ENCODE measurements at places on chromosomes 5 and 9.

DNA sequence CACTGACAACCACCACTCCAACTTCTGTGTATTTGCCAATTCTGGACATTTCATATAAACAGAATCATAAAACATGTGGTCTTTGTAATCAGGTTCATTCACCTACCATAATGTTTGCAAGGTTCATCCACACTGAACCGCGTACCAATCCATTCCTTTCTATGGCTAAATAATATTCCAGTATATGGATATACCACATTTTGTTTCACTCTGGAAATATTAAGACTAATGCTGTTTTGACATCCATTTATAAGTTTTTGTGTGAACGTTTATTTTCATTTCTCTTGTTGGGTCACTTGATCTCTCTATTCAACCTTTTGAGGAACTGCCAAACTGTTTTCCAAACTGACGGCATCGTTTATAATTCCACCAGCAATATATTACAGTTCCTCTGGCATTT is 26.3 kb upstream of the RNF38 start:
- DNase-seq: no peak

DNA sequence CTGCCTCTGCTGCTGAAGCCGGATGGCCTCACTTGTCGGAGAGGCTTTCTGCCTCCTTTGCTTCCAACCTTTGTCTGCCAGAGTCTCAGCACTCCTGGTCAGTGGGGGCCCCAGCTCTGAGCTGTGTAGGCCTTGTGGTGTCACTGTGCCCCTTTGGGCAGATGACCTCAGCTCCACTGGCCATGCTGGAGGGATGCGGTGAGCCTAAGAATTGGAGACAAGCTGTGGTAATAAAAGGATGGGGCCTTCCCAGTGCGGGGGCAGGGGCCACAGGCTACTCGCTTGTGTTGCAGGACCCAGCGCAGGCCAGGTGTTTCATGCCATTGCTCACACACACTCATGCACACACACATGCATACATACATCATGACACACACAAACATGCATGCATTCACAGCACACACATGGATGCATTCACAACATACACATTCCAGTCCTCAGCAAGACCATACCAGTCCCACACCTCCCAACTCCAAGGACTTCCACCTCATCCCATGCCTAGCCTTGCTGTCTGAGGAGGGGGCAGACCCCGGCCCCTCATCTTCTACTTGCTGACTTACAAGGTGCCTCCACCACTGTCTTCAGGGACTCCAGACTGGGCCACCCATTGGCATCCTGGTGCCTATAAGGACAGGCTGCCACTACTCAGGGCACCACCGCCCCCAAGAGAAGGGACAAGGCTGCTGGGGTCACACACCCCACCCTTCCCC is 237.7 kb downstream of the SYK start:
- no peak for DNase-seq

- no peak for DNase-seq
Measured at GRCh38 chr9:132348676-132349075, 6.1 kb downstream of the SETX start.

DNA sequence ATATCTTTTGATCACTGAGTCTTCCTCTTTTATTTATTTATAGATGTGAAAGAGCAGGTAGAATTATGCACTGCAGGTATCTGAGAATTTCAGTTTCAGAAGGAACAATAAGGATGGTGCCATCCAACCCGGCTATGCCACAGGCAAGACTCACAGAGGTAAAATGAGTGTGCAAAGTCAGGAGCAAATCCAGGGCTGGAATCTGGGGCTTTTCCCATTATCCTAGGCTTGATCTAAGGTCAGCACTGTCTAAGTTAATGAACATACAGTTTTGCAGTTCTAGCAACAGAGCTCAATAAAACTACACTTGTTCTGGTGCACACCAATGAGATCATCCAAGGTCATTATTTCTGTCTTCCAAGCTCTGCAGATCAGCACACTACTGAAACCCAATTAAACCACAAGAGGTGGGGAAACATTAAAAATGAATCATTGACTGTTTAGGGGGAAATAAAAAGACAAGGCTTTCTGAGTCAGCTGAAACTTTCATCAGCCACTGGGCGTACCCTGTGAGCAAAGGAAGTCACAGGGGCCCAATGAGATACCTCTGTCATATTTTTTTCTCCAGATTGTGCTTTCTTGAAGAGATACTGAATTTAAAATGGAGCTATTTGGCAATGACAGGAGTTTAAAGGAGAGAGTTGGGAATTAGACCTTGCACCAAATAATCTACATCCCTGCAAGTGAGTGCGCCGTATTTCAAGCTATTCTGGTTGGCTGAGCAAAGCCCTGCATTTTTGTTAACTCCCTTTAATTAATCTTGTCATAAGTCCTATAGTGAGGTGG is 662.2 kb upstream of the ZNF608 start:
- DNase-seq: no peak

DNA sequence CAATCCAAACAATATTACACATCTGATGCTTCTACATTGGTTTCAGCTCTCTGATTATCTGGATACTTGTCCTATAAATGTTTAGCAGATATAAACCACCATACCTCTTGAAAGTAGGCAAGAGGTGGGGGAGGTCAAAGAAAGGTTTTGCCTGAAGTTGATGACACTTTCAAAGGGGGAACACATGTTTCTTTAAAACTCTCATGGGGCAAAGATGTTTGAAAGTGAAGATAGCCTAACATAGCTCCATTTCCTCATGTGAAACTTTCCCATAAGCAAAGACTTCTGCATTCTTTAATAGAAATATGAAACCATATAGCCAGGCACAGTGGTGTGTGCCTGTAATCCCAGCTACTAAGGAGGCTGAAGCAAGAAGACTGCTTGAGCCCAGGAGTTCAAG is 62.1 kb downstream of the CETN3 start:
- no peak for DNase-seq

GRCh38 chr5:108320231-108320630 is 61.7 kb downstream of the FBXL17 start:
- DNase-seq: no peak

- DNase-seq: no peak
Measured at GRCh38 chr5:6682239-6682638, 31.0 kb upstream of the TENT4A start.

GRCh38 chr5:161058781-161059180 is 206.8 kb upstream of the ATP10B start:
- DNase-seq: no peak
